ENCODE measurements at places on chromosomes 7 and 10. TPM values are rescaled to one million over a fixed set of nuclear protein-coding genes. Genes with fewer than 3 reads are reported as not detected.

KNDC1 gene
- not detected for total RNA-seq

GRM8 gene
- not detected for total RNA-seq

EPC1 gene
- 28.8 TPM for total RNA-seq

GATA3 gene
- total RNA-seq = 30.2 TPM

JCAD gene
- not detected for total RNA-seq

ADAM12 gene
- 1.7 TPM for total RNA-seq

CYP3A5 gene
- not detected for total RNA-seq

MRC1 gene
- total RNA-seq = 0.05 TPM

CPA4 gene
- not detected for total RNA-seq

PLXNA4 gene
- 0.09 TPM for total RNA-seq

CTAGE8 gene
- total RNA-seq = 1.9 TPM

TCF7L2 gene
- total RNA-seq = 0.87 TPM

MAP3K8 gene
- total RNA-seq = 22.9 TPM

SCIN gene
- 0.25 TPM for total RNA-seq

ZDHHC16 gene
- total RNA-seq = 34.6 TPM

IL15RA gene
- total RNA-seq = 22.1 TPM

PTN gene
- total RNA-seq = not detected

OR13A1 gene
- not detected for total RNA-seq

GPR37 gene
- not detected for total RNA-seq

COL28A1 gene
- total RNA-seq = not detected

ACHE gene
- total RNA-seq = not detected

PTPRN2 gene
- total RNA-seq = 0.46 TPM

SPAG6 gene
- 0.09 TPM for total RNA-seq

KLF14 gene
- total RNA-seq = not detected

ABCB4 gene
- 0.39 TPM for total RNA-seq

RAMP3 gene
- total RNA-seq = not detected

GPER1 gene
- total RNA-seq = not detected

CYP26C1 gene
- 0.05 TPM for total RNA-seq

PLPP4 gene
- not detected for total RNA-seq

GHRHR gene
- not detected for total RNA-seq

KLF6 gene
- total RNA-seq = 114 TPM

TMEM213 gene
- total RNA-seq = not detected

BTBD16 gene
- total RNA-seq = not detected

FAM25G gene
- not detected for total RNA-seq

FAM25A gene
- not detected for total RNA-seq

ADAM22 gene
- 1.1 TPM for total RNA-seq

GNGT1 gene
- total RNA-seq = not detected

CDHR3 gene
- 0.93 TPM for total RNA-seq

IRF5 gene
- total RNA-seq = 8.5 TPM

STEAP1B gene
- not detected for total RNA-seq

SCART1 gene
- total RNA-seq = 1.4 TPM

RAPGEF5 gene
- 1.3 TPM for total RNA-seq

LIPK gene
- total RNA-seq = not detected

MKX gene
- total RNA-seq = 0.53 TPM

MBL2 gene
- total RNA-seq = not detected

GPR15LG gene
- total RNA-seq = not detected

TSPAN13 gene
- 0.47 TPM for total RNA-seq

TRPV6 gene
- not detected for total RNA-seq

PODXL gene
- 0.48 TPM for total RNA-seq

TUBAL3 gene
- not detected for total RNA-seq

GDF2 gene
- not detected for total RNA-seq

ELFN1 gene
- 0.09 TPM for total RNA-seq

TYSND1 gene
- 11.5 TPM for total RNA-seq

PNLIPRP2 gene
- total RNA-seq = not detected

GRID1 gene
- not detected for total RNA-seq

NODAL gene
- total RNA-seq = not detected

PON1 gene
- not detected for total RNA-seq

NKX1-2 gene
- total RNA-seq = not detected

Measured in activated CD4-positive, alpha-beta T cell treated with anti-CD3 and anti-CD28 coated beads for 36 hours (primary cell).